ENCODE measurements at places on chromosomes 4 and X.

GRCh38 chr4:105683038-105683437, 25.5 kb downstream of the INTS12 start:
- DNase-seq = no peak

GRCh38 chrX:6449946-6450345, 85.0 kb downstream of the VCX3A start:
- DNase-seq = no peak

DNA sequence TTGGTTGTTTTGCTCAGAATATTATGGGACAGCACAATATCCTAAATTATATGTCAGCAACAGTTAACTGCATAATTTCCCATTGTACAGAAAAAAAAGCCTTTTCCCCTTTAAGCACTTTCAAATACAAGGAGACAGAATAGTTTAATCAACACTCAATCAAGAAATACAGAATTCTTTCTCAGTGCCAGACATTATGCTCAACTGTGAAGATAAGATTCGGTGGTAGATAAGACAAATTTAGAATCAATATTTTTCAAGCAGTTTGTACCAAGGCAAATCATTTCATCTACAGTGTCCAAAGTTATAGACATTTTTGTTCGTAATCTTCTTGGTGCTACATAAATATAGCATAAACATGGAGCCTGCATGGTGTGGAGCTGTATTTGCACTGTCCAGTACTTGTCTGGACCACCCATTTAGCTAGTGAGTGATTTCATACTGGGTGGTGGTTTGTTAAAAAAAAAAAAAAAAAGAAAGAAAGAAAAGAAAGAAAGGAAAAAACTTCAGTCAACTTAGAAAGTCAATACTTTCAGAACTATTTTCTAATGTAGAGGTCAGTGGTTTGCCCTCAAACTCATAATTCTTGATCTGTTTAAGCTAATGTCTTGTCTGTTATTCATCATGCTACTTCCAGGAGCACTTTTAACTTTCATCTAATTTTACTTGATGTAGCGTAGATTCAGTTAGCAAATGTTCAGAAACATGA, 522.9 kb downstream of the FAT4 start:
- DNase-seq = no peak

DNA sequence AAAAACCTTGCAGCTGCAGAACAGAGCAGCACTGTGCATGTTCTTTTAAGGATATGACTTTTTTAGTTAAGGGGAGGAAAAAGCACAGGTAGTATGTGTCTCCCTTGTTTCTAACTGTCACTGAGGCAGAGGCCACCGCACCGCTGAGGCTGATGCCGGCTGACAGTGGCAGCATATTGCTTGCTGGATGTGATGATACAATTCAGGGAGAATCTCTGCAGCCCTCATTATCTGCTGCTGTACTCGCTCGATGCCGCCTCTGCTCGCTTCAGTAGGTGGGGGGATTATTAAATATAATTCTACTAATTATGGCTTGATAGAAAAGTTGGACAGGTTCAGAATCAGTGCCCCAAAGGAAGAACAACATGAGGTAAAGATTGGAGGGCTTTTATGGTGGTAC, 378.8 kb upstream of the NOCT start:
- DNase-seq = no peak

DNA sequence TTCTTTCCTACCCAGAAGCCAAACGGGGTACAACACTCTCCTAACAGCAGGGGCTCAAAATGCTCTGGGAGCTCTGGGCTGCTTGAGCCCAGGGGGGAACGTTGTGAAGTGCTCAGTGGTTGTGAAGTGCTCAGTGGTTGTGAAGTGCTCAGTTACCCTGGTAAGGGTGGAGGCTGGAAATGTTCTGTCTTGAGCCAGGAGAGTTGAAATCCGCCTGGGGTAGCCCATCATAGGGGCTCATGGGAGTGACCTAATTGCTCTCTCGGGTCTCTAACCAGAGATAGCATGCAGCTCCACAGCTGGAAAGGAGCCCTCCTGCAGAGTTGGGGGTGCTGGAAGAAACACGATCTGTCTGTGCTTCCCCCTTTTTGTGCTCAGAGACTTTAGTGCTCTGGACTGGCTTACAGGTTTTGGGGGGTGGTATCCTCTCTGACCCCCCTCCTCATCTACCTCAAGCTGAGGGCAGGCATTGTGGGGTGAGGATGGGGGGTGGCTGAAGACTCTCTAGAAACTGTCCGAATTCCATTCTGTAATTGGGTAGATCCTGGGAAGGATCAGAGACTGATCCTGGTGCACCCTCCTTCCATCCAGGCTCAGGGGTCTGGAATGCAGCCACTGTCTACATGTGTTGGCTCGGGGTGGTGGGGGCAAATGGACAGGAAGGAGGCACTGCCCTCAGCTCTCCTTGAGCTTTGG, 2.7 kb downstream of the EFNB1 start:
- DNase-seq = no peak

DNA sequence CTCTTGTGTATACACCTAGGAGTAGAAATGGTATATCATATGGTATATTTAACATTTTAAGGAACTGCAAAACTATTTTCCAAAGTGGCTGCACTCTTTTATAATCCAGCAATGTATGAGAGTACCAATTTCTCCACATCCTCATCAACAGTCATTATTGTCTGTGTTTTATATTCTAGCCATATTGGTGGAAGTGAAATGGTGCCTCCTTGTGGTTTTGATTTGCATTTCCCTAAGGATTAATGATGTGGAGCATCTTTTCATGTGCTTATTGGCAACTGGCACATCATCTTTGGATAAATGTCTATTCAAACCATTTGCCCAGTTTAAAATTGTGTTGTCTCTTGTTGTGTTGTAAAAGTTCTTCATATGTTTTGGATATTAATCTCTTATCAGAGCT, 9.6 kb downstream of the BMP15 start:
- DNase-seq = no peak

GRCh38 chr4:143381189-143382118, 44.8 kb downstream of the GAB1 start:
- no peak for DNase-seq
